Left cardiac atrium (tissue), 4 donors: ENCODE measurements at places on chromosomes 1 and 21. TPM values are rescaled to one million over a fixed set of nuclear protein-coding genes. Genes with fewer than 3 reads are reported as not detected.
A peak's percentile ranks its signal among the peaks of the same experiment; 100 is the strongest.

GRCh38 chr1:39046613-39047210 lies 20.6 kb downstream of the NDUFS5 start:
- no peak for DNase-seq

Gene TIAM1
- total RNA-seq: 6.7 TPM

- DNase-seq: no peak
Observed at GRCh38 chr1:114215436-114215835, 61.8 kb upstream of the SYT6 start.

Gene SPRR2E
- not detected for total RNA-seq

DNA sequence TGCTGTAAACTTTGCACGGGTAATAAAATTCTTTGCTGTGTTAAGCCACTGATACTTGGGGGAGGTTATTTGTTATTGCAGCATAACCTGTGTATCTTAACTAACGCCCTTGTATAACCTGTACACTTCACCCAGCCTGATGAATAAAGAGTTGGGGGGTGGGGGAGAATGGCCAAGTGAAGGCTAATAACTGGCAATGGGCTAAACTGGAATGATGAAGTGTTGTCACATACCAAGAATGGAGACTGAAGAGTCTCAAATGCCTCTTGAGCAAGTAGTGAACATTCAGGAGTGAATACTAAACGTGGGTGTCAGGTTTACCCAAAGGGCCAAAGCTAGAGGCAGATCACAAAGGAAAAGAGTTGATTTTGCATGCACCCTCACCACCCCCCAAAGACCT lies 169.4 kb downstream of the C1orf94 start:
- DNase-seq: no peak

GRCh38 chr1:155050560-155051341 lies at the start of gene ADAM15:
Gene ADAM15 (plus strand): TSS chr1:155051316. CDS start chr1:155051387, 71 bp downstream.
- peak; percentile 88 for DNase-seq
